Bronchial epithelial cell (primary cell): ENCODE measurements at places on chromosomes 7 and 10. TPM values are rescaled to one million over a fixed set of nuclear protein-coding genes. Genes with fewer than 3 reads are reported as not detected.

PDLIM1 gene
- 19.2 and 20.2 TPM in 2 replicates for total RNA-seq

DNA sequence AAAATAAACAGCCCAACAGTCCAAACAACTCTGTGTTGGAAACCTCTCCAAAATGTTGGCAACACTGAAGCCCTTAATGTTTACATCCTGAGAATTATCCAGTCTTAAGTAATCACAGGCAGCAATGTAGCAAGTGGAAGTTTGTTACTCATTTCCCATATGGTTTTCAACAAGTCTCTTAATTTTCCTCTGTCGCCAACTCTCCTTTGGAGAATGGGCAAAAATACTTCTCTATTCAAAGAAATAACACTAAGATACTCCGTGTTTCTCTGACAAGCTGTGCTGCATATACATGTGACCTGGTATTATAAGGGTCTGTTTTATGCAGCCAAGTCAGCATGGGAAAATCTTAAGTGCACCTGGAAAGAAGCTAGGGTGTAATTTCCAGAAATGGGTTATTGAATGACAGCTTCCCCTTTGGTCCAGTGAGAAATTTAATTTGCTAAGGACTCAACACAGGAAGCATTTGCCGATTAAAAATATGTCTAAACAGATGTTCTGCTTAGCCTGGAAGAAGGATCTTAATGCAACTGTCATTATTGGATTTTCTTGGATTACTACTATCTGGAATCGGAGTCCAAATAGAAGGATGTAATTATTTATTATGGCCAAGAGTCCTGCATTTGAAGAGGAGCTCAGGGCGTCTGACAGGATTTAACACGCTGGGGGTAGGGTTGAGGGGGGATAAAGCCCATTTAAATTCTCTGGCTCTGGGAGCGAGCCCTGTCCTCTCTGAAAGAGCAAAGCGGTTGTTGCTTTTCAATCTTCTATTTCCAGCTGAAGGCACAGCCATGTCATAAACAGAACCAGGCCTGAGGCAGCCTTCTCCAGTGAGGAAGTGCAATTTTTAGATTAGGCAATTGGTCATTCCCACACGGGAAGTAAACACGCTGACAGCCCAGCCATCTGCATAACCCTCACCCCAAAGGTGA, 73.1 kb downstream of the TLL2 start:
- DNase-seq, result no peak

NEURL1 gene
- total RNA-seq, result 1.1 and 5.1 TPM in 2 replicates

- DNase-seq, result no peak
These were observed 52.9 kb downstream of the CYP26A1 start for GRCh38 chr10:93126483-93127052.

HTRA1 gene
- 64.1 and 80.3 TPM in 2 replicates for total RNA-seq

DNA sequence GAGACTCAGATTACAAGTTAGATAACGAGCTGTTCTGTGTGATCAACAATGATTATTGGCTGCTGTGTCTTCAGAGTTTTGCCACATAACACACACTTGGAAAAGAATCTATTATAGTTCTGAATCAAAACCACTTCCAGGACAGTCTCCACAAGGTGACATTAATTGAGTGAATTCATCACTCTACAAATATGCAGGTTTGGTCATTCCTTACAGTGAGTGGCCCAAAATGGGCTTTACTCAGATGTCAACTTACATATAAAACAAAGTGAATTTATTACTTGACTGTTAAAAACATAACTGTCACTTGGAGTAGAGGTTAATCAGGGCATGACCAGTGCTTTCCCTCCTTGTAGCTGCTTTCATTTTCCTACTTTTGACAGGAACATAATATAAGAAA, 984.3 kb downstream of the REEP3 start:
- no peak for DNase-seq
